ENCODE measurements at places on chromosomes 6 and 20.

DNA sequence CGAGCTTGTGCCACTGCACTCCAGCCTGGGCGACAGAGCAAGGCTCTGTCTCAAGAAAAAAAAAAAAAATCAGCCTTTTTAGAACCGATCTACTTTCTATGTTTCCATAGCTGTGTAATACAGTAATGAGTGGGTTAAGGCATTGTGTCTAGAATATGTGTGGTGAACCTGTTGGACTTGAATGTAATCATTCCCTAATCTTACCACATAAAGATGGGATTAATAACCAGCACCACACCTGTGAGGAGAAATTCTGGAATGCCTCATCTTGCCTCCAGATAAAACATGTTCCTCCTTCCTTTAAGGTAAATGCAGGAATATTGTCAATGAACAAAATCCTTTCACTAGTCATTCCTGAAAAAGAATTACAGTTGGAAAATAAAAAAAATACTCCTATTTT is 43.7 kb downstream of the MAPK14 start:
- no peak for DNase-seq

DNA sequence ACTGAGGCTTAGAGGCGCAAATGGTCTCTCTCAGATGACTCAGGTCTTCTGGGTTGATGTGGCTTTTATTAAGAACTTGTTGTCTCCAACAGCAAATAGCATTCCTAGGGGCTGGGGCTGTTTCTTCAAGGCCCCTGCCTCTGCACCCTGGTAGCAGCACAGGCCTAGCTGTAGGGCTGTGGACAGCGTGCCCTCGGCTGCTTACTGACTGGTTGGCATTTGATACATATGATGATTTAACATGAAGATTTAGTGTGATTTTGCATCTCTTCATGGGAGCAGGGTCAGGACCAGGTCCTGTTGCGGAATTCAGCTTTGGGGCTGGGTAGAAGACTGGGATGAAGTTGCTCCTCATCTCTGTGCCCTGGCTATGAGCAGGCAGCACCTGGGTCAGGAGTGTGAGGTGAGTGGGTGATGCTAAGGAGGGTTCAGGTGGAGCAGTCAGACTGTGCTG is 24.3 kb upstream of the IER3 start:
- no peak for DNase-seq

DNA sequence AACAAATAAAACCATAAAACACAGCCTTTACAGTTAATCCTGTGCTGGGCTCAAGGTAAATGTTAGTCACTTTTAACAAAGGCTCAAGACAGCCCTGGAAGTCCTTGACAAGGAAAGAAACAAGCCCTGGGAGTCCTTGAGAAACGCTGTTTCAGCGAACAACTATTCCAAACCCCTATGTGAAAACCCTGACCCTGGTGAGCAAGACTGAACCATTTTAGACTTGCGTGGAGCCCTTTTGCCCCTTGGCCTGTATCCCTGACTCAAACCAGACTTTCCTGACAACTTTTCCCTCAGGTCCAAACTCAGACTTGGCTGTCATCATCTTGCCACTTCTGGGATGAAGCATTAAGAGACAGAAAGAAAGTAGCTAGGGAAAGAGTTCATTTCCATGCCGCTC is 180.4 kb downstream of the AIG1 start:
- DNase-seq: no peak

DNA sequence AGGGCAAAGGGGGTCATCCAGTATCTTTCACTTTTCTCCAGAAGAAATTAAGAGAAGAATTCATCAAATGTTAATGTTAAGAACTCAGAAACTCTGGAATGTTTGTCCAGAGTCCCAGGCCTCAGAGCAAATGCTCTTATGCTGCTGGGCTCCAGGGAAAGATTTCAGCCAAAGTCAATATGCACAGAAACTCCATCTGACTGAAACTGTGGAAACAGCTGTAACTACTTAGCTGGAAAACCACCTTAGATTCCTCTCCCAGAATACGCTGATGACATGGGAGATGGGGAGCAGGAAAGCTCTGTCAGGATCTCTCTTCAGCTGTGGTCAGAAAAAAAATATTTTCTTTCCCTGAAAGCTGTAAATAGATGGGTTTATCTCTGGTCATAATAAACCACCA is 559.6 kb downstream of the RFPL4B start:
- no peak for DNase-seq

DNA sequence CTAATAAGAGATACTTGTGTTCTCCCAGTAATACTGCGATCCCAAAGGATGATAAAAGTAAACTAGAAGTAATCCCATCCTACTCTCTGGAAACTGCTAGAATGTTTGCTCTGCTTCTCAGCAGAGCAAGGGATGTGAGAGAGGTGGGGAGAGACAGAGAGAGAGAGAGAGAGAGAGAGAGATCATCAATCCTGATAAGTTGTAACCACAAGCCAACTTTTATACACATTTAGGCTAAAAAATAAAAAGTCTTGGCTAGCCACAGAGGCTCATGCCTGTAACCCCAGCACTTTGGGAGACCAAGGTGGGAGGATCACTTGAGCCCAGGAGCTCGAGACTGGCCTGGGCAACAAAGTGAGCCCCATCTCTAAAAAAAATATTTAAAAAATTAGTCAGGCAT is 16.0 kb upstream of the TRIM38 start:
- DNase-seq: no peak

DNA sequence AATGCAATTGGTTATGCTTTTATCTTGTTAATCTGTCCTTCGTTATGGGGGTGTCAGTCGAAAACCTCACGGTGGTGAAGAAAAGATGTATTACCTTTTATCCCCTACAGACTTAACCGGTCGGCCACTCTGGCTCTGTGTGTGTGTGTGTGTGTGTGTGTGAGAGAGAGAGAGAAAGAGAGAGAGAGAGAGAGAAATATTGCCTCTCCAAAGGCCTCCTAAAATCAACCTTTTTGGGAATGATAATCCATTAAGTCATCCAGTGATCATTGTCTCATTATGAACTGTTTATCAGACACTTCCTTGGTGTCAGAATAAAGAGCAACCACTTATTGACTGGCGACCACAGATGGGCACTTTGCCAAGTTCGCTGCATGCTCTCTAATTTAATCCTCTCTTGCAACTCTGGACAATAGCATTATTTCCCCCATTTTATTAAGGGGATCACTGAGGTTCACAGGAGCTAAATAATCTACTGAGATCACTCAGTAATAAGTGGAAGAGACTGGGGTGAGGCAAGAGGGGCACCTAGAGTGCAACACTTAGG is 30.7 kb downstream of the SLC35D3 start:
- no peak for DNase-seq

DNA sequence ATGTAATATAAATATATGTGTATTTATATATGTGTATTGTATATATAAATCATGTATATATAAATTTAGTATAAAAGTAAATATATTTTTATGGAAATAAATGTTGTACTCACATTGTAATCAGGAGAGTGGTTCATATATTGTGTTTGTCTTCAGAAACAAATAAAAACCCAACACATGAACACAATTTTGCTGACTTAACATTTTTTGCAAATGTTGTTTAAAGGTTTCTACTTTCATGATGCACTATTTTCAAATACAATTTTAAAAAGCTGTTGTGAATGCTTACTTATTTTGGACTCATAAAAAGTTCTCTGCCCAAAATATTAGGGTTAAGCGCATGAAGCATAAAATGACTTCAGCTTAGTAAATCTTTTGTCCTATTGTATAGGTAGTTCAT is 24.0 kb upstream of the PHF3 start:
- DNase-seq: no peak

Data from right cardiac atrium (tissue), 5 donors.